ENCODE measurements at places on chromosomes 6 and 20.

DNA sequence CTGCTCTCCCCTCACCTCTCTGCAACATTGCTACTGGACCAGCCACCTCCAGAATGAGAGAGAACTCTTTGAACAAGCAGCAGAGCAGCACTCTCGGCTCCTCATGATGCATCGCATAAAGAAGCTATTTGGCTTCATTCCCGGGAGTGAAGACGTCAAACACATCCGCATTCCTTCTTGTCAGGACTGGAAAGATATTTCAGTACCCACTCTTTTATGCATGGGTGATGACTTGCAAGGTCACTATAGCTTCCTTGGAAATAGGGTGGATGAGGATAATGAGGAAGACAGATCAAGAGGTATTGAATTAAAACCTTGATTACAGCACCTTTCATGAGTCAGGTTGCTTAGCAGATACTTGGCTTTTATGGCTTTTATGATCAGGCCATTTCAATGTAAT lies 4.3 kb downstream of the CALHM4 start:
- DNase-seq: no peak

GRCh38 chr6:134730013-134730412 lies 219.9 kb downstream of the ALDH8A1 start:
- DNase-seq: no peak

- DNase-seq: no peak
Measured at GRCh38 chr6:3368685-3369084, 88.2 kb downstream of the SLC22A23 start.

DNA sequence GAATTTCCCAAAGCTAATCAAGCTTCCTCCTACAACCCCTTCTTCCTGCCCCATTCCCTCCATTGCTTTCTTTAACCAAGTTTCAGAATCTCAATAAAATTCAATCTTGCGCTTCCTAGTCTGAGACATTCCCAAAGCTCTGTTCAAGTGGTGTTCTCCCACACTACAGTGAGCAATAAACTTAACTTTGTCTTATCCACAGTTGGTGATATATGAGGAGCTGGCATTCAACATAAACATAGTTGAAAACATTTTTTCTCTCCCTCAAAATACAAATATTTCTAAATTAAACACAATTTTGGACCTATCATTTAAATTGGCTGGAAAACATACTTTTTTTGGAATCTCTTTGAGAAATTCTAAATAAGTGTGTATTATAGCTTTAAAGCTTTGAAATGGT lies 129.7 kb upstream of the HMGCLL1 start:
- DNase-seq: no peak

DNA sequence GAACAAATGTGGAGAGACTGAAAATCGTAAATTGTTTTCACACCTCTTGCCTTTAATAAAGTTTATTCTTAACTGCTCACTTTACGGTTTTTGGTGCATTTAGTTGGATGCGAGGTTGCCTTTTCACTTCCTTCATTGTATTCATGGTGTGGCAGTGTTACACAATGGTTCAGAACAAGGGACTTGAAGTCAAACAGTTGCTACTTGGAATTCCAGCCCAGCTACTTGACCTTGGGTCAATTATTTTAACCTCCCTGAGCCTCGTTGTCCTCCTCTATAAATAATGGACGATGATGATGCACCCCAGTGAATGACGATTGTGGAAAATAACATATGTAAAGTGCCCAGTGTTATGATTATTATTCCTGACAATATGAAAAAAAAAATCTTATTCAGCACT lies 72.3 kb downstream of the CARMIL1 start:
- no peak for DNase-seq

DNA sequence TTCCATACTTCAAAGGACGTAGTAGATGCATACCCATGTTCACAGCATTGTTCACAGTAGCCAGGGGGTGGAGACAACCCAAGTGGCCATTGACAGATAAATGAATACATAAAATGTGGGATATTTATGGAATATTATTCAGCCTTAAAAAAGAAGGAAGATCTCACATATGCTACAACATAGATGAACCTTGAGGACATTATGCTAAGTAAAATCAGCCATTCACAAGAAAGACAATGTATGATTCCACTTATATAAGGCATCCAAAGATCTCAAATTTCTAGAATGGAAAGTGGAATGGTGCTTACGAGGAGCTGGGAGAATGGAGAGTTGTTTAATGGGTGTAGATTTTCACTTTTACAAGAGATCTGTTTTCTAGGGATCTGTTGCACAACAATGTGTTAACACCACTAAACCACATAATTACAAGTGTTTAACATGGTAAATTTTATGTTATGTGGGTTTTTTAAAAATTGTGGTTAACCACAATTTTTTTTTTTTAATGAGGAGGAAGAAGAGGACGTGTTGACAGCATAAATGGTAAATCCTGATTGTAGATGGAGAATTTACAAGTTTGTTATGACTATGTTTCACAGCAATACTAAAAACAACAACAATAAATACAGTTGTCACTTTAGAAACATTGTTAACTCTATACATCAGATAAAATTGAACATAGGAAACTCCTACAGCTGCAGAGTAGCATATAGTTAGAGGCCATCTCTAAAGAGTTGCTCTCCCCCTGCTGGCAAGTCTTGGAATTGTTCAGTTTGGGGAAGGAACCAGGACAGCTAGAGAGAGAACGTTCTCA lies 41.6 kb downstream of the CCN2 start:
- no peak for DNase-seq

DNA sequence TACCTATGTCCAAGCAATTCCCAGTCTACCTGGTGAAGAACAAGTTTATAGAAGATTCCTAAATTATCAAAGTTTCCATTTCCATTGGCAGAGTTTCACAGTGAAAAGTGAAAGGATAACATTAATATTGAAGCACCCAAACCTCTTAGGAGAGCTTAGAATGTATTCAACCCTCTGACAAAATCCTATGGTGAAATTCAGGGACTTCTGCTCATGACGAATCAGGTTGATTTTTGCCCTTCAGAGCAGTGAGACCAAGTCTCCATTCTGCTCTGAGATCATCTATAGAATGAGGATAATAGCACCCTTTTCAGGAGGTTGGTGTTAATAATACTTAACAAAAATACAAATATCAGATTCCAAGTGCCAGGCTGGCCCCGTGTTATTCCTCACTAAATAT lies 15.5 kb downstream of the SERPINB1 start:
- DNase-seq: no peak

GRCh38 chr6:35718911-35719381 lies 17.9 kb upstream of the ARMC12 start:
- DNase-seq: no peak

DNA sequence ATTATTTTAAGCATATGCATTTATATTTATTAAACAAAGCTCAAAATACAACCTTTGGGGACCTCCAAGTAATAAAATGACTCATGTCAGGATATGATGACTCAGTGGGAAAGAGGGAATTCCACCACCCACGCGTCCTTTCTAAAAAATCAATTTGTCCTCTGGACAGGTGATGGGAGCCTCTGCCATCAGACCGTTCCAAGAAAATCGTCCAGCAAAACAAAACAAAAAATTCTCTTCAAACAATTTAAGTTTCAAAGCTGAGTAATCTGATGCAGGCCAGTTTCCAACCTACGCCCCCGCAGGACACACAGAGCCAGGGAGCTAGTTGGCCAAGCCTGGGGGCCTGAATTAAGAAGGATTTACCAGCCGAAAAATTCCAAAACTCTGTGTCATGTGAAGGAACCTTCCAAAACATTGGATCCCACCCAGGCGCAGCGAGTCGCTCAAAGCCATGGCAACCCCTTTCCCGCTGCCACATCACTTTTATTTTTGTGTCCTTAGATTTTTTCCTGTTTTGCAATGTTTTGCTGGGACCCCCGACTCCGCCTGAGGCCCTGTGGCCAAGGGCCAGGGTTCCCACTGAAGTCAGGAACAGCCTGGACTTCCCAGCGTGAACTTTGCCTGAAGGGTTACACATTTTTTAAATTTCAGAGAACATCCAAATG lies 95.3 kb downstream of the NFATC2 start:
- DNase-seq: no peak

- DNase-seq: no peak
Measured at GRCh38 chr6:38319256-38320212, 320.2 kb downstream of the BTBD9 start.

DNA sequence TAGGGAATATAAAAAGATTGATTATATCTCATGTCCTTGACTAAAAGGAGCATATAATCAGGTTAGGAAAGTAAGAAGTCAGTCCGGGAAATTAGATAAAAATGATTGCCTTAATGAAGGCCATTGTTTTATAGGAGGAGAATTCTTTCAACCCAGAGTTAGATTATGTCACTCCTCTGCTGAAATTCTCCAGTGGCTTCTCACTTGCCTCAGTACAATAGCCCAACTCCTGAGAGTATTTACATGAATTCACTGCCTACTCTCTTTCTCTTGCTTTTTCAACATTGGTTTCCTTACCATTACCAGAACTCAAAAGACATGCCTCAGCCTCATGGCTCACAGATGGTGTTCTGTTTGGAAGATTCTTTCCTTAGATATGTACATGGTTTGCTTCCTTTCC lies 114.9 kb downstream of the EPHA7 start:
- DNase-seq: no peak

GRCh38 chr6:21360336-21360735 lies 233.2 kb upstream of the SOX4 start:
- no peak for DNase-seq

GRCh38 chr6:150189122-150189521 lies 46.3 kb downstream of the PPP1R14C start:
- no peak for DNase-seq

DNA sequence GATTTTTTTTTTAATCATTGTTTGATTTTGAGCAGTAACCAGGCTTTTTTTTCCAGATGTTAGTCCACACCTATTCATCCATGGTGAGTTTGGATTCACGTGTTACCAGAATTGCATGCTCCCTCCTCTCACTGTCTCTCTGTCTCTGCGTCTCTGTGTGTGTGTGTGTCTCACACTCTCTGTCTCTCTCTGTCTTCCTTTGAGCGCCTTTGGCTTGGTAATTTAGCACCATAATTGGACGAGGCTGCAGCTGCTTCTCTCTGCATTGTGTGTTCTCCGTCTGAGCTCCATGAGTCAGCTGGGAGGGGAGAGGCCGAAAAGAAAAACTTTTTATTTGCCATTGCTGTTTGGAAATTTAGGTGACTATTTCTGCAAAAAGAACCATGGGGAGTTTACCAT lies 3.4 kb downstream of the TFAP2B start:
- DNase-seq: peak; percentile 43

- no peak for DNase-seq
Measured at GRCh38 chr20:19451923-19452295, 239.5 kb downstream of the SLC24A3 start.

- no peak for DNase-seq
Measured at GRCh38 chr20:38997622-38998021, 35.5 kb downstream of the DHX35 start.

- DNase-seq: no peak
Measured at GRCh38 chr20:31829731-31830130, 10.6 kb downstream of the MYLK2 start.

DNA sequence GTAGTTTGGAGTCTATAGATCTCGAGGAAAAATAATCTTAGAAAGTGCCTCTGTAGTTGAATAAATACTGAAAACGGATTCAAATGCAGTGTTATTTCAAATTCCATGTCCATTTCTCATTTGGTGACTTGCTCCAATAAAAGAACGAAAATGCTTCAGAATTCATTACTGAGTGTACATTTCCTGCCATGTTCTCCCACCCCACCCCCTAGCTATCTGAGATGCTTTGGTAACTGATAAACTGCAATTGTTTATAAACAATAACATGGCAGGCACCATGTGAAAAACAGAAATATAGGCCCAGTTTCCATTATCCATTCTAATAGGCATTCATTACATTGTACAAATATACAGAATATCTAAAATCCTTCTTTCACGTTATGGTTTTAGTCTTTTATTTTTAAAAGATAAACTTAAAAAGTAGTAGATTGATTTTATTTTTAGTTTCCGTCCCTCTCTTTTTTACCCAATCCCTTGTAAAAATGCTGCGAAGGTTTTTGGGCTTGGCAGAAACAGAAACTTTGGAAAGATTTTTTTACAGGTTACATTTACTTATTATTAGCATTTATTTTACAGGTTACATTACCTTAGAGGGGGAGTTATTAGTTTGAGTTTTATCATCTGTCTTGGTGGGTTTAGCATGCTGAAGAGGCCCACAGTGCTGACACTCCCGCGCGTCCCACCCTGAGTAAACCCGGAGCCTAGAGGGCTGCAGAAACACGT lies 1.5 kb downstream of the FAM162B start:
- DNase-seq: no peak

DNA sequence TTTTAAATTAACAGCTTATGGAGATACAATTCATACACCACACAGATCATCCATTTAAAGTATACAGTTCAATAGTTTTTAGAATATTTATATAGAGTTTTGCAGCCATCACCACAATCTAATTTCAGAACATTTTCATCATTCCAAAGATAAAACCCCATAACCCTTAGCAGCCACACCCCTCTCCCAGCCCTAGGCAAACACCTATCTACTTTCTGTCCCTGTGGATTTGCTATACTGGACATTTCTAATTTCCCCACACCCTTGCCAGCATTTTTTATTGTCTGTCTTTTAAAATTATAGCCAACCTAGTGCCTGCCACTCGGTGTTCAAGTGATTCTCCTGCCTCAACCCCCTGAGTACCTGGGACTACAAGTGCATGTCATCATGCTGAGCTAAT lies 23.0 kb upstream of the AKAP7 start:
- no peak for DNase-seq

DNA sequence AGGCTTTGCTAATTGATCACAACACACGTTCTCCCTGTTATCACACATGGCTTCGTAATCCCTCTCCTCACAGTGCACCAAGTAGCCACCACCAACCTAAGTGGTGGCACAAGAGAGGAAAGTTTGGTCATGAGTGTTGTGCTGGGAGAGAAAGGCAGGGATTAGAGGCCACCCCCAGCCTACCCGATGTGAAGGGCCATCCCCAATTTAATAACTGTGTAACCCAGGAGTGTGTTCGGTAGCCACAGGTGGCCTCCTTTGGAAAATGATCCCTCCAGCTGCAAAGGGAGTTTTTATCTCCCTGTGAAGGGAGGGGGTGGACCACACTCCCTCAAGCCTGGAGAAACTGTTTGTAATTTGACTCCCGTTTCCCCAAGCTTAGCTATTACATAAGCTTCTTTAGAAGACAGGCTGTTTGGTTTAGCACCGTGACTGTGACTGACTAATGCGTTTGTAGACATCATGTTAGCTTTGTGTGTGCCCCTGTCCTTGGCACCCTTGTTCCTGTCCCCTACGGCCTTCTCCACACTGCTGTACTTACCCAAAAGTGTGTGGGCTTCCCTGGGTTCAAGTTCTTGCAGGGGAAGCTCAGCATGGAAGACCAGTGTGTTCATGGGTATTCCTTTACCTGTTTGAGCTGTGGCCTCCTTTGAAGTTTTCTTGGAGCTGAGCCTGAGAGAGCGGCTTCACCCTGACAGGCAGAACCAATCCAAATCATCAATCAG lies 20.6 kb downstream of the PPP1R16B start:
- peak; percentile 38 for DNase-seq

GRCh38 chr20:21100578-21101452 lies 5.3 kb downstream of the LINC00237 start:
- peak; percentile 63 for DNase-seq

GRCh38 chr6:13453771-13454251 lies 33.6 kb downstream of the GFOD1 start:
- no peak for DNase-seq

- no peak for DNase-seq
Measured at GRCh38 chr6:5366941-5367340, 105.6 kb downstream of the FARS2 start.

Measured in right kidney (tissue), 9 donors.